ENCODE measurements at places on chromosomes 13 and 19. TPM values are rescaled to one million over a fixed set of nuclear protein-coding genes. Genes with fewer than 3 reads are reported as not detected.

The ZNF730 gene
- 0.85 TPM for total RNA-seq

The COL4A1 gene
- total RNA-seq, result 564 TPM

The PTH2 gene
- total RNA-seq, result not detected

The ACTMAP gene
- total RNA-seq, result 1.0 TPM

The KLK11 gene
- total RNA-seq, result not detected

The PTBP1 gene
- total RNA-seq, result 144 TPM

The REEP6 gene
- total RNA-seq, result 0.99 TPM

The TNFSF13B gene
- 0.94 TPM for total RNA-seq

The RNF113B gene
- total RNA-seq, result not detected

The NALCN gene
- 7.3 TPM for total RNA-seq

The DACT3 gene
- total RNA-seq, result 0.19 TPM

The MEIOSIN gene
- not detected for total RNA-seq

The SPATA13 gene
- total RNA-seq, result 4.0 TPM

The ADGRE2 gene
- total RNA-seq, result not detected

The IGFL2 gene
- not detected for total RNA-seq

The ZNF554 gene
- total RNA-seq, result 2.3 TPM

The ZNF850 gene
- 4.6 TPM for total RNA-seq

The BSG gene
- 281 TPM for total RNA-seq

The MBD3L2 gene
- total RNA-seq, result not detected

The CCNA1 gene
- 75.7 TPM for total RNA-seq

The ZNF442 gene
- total RNA-seq, result 1.8 TPM

The MAP4K1 gene
- not detected for total RNA-seq

The C19orf18 gene
- 0.09 TPM for total RNA-seq

The MUC16 gene
- total RNA-seq, result not detected

The LILRA2 gene
- not detected for total RNA-seq

The MIA gene
- not detected for total RNA-seq

The CATSPERD gene
- not detected for total RNA-seq

The NKG7 gene
- total RNA-seq, result not detected

The NKPD1 gene
- total RNA-seq, result 0.09 TPM

The VSTM2B gene
- total RNA-seq, result not detected

The MBD3L3 gene
- not detected for total RNA-seq

The PLPPR2 gene
- total RNA-seq, result 6.7 TPM

The ZNF575 gene
- not detected for total RNA-seq

The PNMA8B gene
- total RNA-seq, result 0.28 TPM

All from endothelial cell of coronary artery (primary cell).